ENCODE measurements at places on chromosomes 12 and 14.
A peak's percentile ranks its signal among the peaks of the same experiment; 100 is the strongest.

GRCh38 chr12:130809791-130810190 lies 29.3 kb downstream of the STX2 start:
- ATAC-seq = no peak

GRCh38 chr12:66862356-66862985 lies 183.6 kb upstream of the GRIP1 start:
- no peak for ATAC-seq

GRCh38 chr12:84912198-84913128 lies at the start of gene SLC6A15:
Gene SLC6A15, minus strand, starts transcription at chr12:84912799. Its CDS starts 20,679 bp downstream, at chr12:84892120.
- peak; percentile 97 for ATAC-seq

GRCh38 chr14:52312931-52313355 lies 1.2 kb upstream of the PTGER2 start:
- no peak for ATAC-seq

DNA sequence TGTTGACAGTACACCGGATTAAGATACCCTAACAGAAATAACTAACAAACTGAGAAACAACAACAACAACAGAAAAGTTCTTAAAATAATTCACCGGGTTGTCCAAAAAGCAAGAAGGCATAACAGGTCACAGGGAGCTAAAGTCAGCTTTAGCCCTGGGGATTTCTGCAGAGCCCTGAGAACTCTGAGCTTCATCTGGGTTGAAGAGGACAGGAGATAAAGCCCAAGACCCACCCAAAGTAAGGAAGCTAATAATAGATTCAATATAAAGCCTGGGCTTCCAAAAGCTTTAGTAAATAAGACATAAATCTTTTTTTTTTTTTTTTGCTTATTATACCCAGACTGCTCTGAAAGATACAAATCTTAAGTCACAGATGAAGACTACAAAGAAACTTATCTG lies 44.1 kb upstream of the MTERF2 start:
- no peak for ATAC-seq

DNA sequence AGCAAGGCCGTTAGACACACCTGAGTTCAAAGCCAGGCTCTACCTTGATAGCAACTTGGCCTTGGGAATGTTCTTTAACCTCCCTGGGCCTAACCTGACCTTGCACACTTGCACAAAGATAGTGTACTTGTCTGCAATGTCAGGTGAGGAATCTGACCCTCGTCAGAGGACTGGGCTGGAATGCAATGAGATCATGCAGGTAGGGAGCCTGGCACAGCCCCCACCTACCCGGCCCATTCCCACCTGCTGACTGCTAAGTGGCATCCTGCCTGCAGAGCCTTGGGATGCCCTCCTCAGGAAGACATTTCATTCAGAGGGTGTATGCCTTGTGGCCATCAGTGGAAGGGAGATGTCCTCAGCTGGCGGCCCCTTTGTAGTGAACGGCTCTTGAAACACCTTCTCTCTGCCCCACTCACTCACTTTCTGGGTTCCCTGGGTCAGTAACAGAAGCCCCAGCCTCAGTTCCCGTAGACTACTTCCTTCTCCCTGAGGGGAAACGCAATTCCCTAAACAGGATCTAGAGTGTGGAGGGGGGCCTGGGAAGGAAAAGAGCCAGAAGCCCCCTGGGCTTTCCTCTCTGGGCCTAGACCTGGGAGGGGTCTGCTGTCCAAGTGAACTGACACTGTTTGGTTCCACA lies 68.0 kb upstream of the DICER1 start:
- ATAC-seq = no peak

DNA sequence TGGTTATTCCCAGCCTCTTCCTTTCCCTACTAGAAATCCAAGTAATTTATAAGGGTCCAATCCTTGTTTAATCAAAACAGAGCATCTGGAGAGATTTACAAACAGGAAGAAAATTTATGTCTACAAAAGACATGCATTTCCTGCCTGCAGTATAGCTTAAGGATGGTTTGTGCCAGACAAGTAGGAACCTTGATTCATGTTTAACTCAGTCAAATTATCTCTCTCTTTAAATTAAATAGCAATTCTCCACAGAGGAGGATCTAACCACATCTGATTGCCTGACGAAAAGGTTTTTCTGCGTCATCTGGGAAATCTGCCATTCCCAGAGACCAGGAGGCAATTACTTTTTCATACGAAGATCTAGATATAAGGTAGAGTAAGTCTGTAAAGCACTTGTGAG lies 105.2 kb downstream of the ZFC3H1 start:
- no peak for ATAC-seq

GRCh38 chr12:103470664-103471063 lies 25.1 kb downstream of the C12orf42 start:
- ATAC-seq = peak; percentile 50

DNA sequence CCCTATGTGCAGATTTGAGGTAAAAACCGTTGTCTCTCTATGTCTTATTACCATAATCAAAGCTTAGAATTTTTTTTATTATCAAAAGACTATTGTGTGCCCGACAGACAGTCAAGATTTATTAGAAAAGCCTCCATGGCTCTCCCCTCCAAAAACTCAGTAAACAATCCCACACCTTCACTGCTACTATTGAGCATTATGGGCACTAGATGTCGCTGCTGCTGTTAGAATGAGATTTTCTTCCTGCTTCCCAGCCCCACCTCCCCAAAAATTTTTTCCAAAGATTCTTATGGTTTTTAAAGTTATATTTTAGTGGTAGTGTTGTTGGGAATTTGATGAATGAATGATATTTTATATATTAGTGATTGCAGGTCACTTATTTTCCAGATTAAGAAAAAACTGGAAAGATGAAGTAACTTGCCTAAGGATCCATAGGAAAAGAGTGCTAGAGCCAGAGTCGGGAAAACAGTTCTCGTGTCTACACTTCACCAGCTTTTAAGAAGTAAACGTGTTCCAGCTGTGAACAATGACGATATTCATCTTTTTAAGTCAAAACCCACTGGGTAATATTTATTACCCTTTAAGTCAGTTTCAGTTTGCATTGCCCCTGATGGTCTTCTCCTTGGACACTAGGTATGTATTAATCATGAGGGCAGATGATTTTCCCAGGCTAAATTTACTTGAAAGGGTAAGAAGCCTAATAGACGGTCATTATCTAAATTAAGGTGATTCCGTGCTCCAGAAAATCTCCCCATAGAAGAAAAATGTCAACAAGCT lies 12.2 kb upstream of the FOXG1 start:
- no peak for ATAC-seq

- no peak for ATAC-seq
Measured at GRCh38 chr14:66509874-66510273, 1.9 kb downstream of the GPHN start.

DNA sequence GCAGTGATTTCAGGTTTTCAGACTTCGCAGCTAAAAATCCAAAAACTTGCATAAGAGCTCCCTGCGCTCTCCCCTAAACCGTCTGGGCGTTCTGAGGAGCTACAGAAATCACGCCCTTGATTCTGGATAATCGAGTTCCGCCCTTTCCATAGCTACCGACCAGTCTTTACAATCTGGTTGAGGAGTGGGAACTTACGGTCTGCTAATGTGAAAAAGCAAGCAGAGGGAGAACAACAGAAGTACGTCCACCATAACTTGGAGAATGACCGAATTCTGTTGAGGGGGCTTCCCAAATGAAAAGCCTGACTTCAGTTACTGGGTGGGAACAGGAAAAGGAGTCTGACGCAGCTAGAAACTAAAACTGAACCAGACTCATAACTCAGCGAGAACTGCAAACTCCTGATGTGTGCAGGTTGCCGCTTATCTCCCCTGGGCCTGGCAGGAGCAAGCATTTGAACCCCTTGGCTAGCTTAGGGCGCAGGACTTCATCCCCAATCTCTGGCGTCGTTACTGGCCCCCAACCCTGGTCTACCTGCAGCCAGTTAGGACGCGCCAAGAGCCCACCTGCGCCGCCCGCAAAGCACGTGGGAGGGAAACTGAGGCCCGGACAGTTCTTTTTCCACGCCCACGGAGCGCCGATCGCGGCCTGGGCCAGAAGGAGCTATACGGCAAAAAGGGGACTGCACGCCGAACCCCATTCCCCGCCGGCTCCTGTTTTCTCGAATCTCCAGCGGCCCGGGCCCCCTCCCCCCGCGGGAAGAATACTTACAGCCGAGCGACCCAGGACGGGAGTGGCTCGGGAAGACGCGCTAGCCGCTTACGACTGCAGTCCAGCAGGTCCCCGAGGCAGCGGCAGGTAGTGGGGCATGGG lies 838 bp downstream of the LRIG3 start:
- ATAC-seq = peak; percentile 54

DNA sequence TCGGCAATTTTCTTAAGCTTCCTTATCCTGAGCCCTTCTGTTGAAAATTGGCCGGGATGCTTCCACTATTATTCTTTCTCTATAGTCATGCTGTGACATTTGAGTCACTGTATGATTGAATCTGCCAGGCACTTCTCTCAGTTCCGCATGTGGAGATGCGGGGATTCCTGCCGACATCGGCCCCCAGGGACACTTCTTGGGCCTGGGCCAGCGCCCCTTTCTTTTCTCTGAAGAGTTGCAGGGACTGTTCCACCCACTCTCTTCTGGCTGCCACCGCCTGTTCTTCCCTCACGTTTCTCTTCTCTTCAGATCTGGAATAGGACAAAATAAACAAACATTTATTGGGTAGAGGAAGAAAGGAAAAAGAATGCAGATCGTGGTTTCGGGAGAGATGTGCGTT lies 310.1 kb downstream of the ETNK1 start:
- no peak for ATAC-seq

DNA sequence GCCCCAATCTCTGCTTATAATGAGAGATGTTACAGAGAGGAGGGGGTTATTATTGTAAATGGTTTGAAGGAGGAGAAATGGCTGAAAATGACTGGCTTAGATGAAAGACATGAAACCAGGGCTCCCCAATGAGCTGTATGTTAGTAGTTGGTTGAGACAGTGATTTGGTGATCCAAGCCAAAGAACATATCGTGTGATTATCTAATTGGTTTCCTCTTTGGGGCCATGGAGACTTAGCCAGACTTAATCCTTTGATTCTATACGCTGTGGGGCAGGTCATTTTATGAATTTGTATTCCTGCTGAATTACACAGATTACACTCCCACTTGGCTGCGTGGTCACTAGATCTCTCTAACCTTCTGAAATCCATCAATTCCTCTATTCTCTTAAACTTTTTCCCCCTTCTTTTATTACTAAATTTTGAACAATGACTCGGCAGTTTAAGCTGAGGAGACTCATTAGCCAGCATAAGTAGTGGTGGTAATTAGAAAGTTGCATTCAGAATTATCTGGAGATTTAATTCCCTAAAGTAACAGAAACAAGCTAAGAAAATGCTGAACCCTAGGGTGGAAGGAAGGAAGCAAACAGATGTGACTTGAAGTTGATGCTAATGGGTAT lies 5.3 kb downstream of the TTC8 start:
- no peak for ATAC-seq
